ENCODE measurements at places on chromosomes 4 and X. TPM values are rescaled to one million over a fixed set of nuclear protein-coding genes. Genes with fewer than 3 reads are reported as not detected.

Gene GPC4
- total RNA-seq = 0.73 TPM

Gene TMEM154
- 5.2 TPM for total RNA-seq

Gene STK26
- total RNA-seq = 6.8 TPM

Gene CTSO
- total RNA-seq = 25.4 TPM

Gene CCDC160
- not detected for total RNA-seq

Gene SPP1
- 22.7 TPM for total RNA-seq

Gene CFAP99
- total RNA-seq = not detected

Measured in hair follicle dermal papilla cell (primary cell).